ENCODE measurements at places on chromosomes 2 and 18.

DNA sequence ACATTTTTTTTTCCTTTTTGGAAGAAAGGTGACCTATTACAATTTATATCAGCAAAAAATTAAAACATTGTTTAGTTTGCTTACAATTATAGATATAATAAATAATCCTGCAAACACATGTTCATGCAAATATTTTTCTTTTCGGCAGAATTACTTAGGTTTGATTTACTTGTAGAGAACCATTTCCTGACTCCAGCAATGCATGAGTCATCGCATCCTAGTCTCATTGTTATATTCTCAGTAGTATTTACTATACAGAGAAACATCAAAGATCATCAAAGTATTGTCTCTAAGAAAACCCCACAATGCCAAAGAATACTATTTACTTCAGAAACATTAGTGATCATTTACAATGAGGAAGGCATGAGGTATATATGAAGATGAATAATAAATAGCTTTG is 40.4 kb upstream of the MTIF2 start:
- no peak for DNase-seq

- DNase-seq: no peak
Measured at GRCh38 chr18:76757925-76758324, 64.4 kb upstream of the ZNF236 start.

DNA sequence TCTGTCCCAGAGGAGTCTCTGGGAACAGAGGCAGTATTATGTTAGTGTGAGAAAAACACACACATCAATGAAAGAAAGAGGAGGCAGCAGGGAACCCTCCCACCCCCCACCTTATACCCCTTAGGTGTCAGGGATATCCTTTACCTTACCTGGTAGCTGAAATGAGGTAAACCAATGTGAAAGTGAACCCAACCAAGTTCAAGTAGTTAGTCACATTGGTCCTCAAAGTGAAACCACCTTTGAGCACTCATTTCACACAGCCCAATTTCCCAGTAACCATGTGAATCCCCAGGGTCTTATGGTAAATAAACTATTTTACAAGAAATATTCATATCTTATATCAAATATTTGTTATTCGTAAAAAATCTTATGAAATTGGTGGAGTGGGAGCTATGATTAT is 377.8 kb downstream of the LRATD1 start:
- DNase-seq: no peak

DNA sequence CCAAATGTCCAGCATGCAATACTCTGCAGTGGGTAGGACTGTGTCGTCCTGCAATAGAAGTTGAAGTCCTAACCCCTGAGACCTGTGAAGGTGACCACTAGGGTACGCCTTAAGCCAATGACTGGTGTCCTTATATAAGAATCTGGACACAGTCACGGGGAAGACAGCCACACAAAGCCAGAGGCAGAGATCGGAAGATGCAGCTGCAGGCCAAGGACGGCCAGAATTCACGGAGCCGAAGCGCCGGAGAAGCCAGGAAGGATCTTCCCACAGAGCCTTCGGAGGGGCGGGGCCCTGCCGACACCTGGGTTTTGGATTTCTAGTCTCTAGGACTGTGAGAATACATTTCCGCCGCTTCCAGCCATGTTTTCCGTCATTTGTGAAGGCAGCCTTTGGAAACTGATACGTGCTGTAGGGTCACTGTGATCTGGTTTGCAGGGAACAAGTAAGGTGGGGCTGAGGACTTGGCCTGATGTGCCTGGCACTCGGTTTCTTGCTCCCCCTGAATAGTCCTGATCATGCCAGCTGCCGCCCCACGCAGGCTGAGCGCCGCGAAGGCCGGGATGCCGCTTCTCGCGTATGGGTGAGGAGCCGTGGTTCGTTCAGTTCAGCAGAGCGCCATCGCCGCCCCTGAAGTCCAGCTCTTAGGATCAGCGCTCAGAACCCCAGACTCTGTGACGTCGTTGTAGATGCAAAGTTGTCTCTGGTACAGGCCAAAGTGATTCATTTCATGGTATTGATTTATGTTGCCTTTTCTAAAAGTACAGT is 38.7 kb downstream of the PTGR3 start:
- DNase-seq: no peak

- no peak for DNase-seq
Measured at GRCh38 chr2:31269087-31269486, 35.1 kb downstream of the EHD3 start.
